ENCODE measurements at places on chromosomes 3 and 15.

DNA sequence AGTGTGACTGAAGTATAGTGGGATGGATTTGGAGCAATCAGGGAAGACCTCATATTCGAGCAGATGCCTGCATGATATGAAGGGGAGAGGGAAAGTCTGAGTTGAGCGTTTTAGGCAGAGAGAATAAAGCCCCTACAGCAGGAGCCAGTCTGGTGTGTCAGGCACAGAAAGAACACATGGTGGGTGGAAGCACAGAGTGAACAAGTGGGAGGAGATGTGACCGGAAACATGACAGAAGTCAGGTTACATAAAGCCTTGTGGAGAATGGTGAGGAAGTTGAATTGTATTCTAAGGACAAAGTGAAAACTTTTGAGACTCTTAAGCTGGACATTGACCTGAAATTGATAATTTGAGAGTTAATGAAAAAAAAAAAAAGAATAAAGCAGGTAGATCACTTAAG lies 541.0 kb downstream of the PLOD2 start:
- DNase-seq = no peak

DNA sequence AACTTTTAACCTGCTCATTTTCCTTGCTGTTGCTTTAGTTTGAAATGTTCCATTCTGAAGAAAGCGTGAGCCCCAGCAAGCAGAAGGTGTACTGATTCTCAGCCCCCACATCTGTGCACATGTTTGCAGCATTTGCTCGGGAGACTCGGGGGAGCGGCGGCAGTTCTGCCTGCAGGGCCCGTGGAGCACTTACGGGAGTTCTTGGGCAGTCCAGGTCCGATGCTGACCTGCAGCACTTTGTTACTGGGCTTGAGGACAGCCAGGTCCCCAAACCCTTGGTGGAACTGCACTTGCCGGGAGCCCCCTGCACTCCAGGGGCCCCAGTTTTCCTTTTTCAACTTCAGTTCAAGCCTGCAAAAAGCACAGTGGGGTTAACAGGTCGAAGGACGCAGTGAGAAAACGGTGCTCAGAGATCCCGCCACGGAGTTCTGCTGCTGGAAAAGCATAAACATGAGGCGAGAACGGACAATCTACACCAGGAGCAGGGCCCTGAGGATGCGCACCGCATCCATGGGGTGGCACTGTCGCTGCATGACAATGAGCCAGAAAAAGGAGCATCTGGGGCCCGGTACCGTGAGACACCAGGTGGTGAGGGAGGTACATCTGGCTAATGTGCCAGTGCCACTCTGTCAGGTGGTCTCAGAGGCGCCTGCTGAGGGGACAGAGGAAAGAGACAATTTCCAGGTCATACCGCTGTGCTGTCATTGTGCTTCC lies 45.6 kb upstream of the LDHAL6B start:
- DNase-seq = no peak

DNA sequence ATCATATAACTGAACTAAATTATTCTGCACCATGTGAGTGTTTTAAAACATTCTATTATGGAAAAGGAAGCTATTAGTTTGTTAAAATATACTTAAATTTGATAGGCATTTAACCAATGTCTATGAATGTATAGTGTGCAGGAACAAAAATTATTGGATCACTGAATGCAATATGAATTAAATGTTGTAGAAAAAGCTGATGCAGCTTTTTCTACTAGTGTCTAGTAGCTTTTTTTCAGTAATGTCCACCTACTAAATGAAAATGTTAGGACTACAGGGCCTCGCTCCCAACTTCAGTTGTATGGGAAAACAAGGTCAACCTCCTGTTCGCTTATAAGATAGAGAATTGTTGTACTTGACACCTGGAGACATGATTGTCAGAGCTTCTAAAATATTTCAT lies 335.0 kb downstream of the MECOM start:
- DNase-seq = no peak

DNA sequence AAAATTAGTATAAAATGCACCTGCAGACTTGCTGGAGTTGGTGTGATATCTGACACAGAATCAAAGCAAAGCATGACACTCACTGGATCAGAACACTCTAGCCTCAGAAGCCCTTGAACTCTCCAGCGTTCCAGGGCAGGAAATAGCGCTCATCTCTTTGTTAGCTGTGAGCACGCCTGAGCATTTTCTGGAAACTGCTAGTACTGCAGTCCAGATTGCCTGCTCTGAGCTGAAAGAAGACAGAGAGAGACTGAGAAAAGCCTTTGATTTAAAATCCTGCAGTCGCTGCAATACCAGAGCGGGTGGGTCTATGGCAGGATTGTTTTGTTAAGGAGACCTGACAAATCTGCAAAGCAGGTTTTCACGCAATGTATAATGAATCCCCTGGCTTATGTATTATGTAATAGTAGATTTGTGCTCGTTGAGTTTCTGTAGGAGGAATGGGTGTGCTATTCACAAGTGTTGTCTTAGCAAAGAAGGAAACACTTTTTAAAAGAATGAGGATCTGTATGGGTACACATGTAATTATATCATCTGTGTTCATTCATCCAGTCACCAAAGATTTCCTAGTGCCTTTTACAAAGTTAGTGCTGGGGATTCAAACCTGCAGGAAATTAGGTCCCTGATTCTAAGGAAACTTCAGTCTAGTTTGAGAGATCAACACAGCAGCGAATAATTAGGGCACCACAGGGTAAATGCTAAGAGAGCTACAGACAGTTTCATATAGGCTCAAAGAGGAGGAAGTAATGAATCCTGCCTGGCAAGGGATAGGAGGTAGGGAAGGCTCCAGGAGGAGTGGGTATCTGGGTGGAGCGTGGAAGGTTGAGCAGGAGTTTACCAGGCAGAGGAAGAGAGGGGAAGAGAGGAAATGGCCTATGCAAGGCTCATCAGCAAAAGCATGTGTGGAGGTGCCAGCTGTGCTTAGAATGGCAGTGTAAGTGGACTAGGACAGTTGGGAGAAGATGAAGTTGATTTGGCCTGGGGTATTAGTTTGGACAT lies 26.1 kb upstream of the MGLL start:
- DNase-seq = no peak

GRCh38 chr3:36219398-36219797 lies 160.9 kb upstream of the STAC start:
- DNase-seq = no peak

- no peak for DNase-seq
Observed at GRCh38 chr3:10322352-10322710, 1.4 kb upstream of the SEC13 start.

DNA sequence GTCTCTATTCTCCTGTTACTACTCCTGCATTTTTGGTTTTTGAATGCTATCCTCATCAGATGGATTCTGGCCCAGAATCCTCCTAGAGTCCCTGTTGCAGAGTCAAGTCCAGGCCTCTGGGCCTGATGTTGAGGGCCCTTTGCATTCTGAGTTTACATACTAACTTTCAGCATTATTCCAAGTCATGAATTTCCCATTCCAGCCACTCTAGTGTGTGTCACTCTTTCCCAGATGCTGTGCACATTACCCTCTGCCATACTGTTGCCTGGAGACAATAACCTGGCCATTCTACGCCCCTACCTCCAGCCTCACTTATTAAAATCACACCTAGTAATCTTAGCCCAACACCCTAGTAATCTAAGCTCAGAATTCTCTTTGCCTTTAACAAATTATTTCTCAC lies 53.4 kb downstream of the GXYLT2 start:
- DNase-seq = no peak

DNA sequence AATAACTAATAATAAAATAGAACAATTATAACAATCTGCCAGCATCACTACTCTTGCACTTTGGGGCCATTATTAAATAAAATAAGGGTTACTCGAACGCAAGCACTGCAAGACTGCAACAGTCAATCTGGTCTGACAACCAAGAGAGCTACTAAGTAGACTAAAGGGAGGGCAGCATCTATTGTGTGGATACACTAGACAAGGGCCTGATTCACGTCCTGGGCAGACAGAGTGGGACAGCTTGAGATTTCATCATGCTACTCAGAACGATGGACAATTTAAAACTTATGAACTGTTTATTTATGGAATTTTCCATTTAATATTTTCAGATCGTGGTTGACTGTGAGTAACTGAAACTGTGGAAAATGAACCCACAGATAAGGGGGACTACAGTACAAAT lies 39.5 kb downstream of the TNIK start:
- DNase-seq = no peak

DNA sequence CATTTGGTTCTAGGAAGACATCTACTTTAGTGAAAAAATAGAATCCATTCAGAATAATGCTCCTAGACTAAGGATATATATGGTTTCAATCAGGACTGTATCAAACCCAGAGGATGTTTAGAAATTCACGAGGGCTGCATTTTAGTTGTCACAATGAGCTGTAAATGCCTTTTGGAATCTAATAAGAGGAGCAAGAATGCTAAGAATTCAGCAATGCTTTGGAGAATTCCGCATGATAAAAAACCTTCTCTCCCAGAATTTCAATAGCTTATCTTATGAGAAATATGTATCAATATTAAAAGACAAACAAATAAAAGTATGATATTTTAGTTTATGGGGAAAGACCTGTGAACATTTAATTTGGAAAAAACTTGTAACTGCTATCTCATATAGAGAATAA lies 885.1 kb downstream of the ZPLD1 start:
- DNase-seq = no peak

DNA sequence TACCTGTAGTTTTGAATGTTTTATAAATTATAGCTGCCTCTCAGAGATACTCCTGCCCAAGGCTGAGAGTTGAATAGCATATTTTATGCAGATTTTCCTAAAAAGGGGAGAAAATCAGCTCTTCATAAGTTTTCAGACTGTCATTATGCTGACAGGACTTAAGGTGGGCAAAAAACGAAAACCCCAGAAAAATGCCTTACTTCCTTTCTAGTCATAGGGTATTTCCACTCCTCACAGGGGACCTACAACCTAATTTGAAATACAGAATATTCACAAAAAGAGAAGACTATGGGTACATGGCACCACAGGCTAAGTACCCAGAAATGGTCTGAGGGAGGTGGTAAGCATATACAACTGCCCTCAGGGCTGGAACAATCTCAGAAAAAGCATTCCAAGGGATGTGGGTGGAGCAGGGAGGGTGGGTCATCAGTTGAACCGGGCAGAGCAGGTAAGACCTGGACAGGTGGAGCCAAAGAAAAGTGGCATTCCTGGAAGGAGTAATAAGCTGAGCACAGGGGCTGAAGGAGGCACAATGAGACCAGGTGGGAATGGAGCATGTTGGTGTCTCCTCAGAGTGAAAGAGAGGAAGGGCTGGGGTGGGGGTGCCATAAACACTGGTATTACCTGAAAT lies 10.6 kb upstream of the OXSR1 start:
- no peak for DNase-seq

DNA sequence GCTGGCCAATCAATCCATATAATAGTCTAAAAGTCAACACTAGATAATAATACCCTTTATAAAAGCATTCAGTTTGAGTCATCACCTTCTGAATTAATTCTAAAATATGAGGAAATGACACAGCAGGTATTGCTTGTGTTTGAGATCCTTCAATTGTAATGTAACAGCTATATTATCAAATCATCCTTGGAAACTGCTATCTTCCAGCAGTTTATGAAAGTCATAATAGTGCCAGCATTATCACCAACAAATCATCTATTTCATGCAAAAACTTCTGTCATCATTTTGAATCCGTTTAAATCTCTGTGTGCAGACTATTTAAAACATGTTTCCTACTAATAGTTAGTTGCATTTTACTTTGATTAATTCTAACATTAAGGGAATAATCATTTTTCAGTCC lies 468.7 kb downstream of the CADM2 start:
- no peak for DNase-seq

GRCh38 chr15:91890614-91891013 lies 37.1 kb downstream of the SLCO3A1 start:
- no peak for DNase-seq

- no peak for DNase-seq
Observed at GRCh38 chr3:48157202-48157840, 30.9 kb downstream of the CDC25A start.

DNA sequence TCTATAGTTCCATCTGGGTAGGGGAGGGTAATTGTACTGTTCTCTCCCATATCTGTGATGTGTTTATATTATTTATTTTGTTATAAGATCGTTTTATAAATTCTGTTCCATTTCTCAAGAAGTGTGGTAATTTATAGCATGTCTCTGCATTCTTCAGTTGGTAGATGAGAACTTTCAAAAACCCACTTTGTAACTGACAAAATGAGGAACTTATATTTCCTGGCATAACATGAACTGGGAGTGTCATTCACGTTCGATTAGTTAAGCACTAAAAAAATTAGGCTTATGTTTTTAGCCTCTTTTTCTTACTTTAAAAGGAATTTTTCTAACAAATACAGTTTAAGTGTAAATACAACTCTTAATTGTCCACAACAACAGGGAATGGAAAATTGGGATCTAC lies 230.8 kb downstream of the CGGBP1 start:
- DNase-seq = no peak

DNA sequence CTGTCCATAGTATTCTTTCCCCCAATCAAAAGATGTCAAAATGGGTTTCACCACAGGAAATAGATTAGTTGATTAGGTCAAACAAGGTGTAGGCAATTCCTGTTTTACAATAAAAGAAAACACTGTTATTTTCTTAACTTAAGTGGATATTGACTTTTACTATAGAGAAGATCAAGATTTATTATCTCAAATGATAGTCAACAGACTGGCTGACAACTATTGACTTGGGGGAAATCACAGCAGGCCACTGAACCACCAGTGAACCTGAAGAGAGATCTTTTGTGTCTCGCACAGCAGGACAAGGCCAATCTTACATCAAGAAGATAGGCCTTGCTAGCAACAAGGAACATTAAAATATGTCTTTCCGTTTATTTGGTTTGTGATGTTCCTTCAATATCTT lies 1187.6 kb downstream of the SI start:
- DNase-seq = no peak

Measured in stimulated activated CD4-positive, alpha-beta T cell treated with anti-CD3 and anti-CD28 coated beads, Interleukin-4, amount 100 ng/mL, for 48 hours (primary cell).